ENCODE measurements at places on chromosomes 7 and 10.

DNA sequence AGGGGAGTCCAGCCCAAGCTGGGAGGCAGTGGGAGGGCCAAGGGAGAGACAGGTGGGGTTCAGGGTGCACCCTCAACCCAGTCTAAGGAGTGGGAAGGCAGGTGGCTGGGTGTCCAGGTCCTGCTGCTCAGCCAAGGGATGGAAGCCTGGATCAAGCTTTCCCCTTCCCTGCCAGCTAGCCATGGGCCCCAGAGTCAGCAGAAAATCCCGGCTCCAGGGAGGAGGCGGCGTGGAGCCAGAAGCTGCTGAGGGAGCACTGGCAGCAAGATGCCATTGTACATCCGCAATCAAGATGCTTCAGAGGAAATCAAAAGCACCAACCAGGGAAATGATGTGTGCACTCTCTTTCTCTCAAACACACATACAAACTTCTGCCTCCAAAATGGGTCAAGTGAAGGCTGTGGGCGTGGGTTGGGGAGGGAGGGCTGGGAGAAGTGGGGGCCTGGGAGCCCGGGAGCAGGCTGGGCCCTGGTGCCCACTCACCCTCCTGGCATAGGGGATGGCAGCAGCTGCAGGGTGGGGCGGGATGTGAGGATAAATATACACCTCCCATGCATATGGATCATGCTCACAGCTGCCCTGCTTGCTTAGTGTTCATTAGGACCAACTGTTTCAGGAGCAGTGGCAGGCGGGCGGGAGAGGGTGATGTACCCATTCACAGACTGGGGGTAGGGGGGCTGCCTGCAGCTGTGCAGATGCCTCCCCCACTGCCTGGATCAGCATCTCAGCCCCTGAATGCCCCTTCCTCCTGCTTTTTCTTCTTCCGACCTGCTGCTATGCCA lies 24.2 kb downstream of the TRIM8 start:
- no peak for DNase-seq

DNA sequence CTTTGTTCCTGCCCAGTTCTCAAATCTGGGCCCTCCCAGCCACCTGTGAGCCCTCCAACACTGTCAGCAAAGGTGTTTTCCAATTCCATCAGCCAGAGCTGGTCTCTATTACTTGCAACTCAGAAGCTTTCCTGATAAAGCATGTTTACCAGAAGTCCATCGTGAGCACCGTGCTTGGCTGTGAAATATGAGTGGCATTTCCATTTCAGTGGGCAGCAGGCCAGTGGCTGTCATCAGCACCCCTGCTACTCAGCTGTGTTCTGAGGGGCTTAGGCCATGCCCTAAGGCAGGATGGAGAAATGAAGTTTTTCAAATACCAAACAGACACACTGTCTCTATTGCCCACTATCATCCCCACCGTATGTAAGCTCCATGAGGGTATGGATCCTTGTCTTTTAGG lies 12.7 kb upstream of the BNIP3 start:
- DNase-seq = no peak

DNA sequence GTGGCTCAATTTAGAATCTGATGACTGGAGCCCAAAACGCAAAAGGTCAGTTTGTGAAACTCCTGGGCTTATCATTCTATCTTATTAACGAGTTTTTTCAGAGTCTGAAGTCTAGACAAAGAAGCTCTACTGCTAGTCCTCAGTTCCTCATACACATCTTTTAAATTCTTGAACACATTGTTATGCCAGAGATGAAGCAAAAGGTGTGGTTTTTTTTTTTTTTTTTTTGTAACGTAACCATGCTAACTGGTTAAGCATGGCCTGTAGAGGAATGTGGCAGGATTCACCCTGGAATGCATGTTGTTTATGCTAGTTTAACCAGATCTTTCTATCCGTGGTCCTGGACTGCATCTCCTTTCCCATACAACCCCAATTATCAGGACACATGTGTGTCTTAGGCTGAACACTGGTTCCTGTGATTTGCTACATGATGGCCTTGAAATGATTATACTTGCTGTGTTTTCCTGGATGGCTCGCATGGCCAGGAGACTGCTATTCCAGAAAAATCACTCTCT lies 79.3 kb upstream of the MDFIC start:
- no peak for DNase-seq

DNA sequence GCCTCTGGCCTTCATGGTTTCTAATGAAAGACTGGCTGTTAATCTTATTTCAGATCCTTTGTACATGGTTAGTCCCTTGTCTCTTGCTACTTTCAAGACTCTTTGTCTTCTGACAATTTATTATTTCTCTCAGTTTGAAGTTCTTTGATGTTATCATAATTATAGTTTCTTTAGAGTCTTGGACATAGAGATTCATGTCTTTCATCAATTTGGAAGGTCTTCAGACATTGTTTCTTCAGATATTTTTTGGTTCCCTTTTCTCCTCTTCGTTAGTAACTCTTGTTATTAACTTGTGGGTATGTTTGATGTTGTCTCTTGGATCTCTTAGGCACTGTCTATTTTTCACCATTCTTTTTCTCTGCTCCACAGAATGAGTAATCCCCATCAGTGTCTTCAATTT lies 8.7 kb downstream of the ZNF37A start:
- no peak for DNase-seq

DNA sequence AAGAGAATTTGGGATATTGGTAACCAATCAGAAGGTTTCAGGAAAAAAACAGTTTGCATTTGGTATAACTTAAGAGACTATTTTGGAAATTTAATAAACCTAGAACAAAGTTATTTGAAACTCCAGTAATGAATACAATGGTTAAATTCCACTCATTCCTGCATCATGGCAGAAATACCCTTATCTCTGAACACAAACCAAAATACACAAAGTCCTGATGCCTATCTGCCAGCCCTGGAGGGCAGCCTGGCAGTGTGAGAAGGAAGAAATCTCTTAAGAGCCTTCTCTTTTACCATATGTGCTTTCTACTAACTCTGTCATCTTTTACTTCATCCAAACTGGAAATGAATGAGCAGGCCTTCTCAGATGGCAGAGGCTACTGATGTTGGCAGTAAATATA lies 147.1 kb upstream of the LYZL1 start:
- no peak for DNase-seq

- DNase-seq = no peak
These were observed 12.7 kb upstream of the AGR2 start for GRCh38 chr7:16817536-16817935.

DNA sequence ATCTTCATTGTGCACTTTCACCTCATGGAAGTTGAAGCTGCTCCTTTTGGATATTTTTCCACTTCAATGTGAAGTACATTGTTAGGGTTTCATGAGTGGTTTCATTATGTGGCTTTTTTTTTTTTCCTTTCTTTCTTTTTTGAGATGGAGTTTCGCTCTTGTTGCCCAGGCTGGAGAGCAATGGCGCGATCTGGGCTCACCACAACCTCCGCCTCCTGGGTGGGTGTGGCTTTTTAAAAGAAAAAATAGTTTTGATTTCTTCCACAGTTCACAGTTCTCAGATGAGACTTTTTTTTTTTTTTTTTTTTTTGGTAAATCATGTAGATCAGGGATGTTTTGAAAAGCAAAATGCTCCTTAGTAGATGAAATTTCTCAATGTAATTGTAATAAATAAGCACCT lies 652.3 kb upstream of the ANKRD30A start:
- no peak for DNase-seq

GRCh38 chr10:14499601-14499904 lies 168.8 kb upstream of the FRMD4A start:
- DNase-seq = no peak

- no peak for DNase-seq
These were observed 71.4 kb upstream of the ANTXRL start for GRCh38 chr10:46215426-46215825.

DNA sequence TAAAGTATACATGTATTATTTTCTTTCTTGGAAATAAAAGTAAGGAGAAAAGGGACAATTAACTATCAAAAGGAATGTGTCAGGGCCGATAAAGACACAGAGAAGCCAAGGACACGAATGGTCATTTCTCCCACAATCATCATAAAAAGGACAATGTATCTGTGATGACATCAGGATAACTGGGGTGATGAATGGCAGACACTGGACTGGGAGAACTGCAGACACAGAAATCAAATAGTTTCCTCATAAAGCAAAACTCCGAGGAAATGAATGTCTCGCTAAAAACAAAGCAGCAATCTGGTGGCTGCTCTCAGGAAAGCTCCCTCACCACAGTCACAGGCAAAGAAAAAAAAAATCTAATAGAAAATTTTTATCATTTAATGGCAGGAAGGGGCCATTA lies 69.3 kb upstream of the NPY start:
- no peak for DNase-seq

DNA sequence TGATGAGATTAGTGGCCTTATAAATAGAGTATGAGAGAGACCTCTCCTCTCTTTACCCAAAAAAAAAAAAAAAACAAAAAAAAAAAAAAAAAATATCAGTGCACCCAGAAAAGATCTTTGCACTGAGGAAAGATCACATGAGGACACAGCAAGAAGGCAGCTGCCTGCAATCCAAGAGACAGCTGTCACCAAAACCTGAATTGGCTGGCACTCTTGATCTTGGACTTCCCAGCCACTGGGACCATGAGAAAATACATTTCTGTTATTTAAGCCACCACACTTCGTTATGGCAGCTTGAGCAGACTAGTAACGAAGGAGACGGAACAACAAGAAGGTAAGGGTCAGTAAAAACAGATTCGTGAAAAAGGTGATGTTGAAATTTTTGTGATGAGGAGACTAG lies 47.0 kb downstream of the TMEM106B start:
- DNase-seq = no peak

DNA sequence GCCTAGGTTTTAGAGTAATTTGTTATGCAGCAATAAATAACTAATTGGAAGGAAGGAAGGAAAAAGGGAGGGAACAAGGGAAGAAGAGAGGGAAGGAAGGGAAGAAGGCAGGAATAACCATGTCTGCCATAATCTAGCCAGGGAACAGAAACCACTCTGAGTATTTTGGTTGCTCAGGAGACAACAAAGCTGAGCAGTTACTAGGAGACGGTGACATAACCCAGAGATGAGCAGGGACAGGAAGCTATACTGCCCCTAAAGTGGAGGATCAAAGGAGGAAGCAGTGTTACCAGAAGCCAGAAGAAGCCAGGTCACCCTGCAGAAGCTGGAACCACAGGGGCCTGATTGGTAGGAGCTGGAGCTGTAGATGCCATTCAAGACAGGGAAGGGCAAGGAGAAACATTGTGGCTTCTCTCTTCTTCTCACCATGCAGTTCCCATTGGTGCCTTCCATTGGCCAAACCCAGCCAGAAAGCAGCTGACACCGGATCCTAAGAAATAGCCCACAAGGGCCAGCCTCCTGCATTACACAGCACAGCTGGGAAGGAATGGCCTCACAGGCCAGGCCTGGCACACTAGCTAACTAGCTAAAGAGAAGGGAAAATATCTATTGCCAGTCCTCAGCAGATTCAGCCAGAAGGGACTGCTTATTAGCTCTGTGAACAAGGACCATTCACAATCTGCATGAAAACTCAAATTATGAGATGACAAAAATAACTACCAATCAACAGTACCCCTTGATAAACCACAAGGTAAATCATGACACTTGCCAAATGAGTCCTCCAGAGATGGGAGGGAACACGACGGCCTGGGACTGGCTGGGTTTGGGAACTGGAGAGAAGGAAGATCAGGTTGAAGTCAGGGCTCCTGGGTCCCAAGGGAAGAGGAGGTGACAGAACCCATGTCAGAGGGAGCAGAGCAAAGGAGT lies 184.5 kb upstream of the NFE2L3 start:
- no peak for DNase-seq

- no peak for DNase-seq
These were observed 51.7 kb upstream of the RET start for GRCh38 chr10:43024942-43025700.

- DNase-seq = no peak
These were observed 159.7 kb downstream of the SGMS1 start for GRCh38 chr10:50464004-50464409.

DNA sequence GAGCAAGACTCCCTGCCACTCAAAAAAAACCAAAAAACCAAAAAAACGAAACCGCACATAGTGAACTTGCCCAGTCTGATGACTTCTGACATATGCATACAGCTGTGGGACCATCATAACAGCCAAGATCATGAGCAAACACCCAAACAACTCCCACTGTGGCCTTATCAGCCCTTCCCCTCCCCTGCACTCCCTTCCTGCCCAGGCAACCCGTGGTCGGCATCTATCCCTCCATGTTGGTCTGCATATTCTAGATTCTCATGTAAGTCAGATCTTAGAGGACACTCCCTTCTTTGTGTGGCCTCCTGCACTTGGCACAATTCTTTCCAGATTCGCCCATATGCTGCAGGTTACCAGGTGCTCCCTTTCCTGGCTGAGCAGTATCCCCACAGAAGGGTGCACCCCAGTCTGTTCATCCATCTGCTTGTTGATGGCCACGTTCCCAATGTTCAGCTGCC lies 72.8 kb downstream of the GNA12 start:
- no peak for DNase-seq

DNA sequence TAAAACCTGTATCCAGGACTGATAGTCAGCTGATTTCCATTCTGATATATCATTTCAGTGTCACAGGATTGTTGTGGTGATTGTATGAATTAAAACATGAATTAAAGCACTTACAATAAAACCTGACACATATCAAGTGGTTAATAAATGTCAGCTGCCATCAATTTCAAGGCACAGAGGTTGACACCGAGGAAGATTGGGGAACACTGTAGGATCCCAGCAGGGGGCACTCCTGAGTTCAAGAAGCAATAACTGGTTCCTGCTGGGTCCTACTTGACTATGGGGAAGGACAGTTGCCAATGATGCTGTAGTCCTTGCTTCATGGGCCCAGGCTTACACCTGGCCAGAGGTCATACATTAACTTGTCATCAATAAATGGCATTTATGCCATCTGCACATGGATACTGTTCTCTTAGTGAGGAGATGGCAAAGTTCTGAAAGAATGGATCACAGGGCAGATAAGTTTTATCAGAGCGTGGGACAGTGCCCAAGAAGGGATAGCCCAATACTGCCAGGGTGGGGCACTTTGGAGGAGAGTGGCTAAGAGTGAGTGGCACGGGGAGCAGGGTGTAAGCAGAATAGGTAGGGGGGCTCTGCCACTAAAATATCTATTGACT lies 24.1 kb downstream of the FZD1 start:
- no peak for DNase-seq

- DNase-seq = no peak
These were observed 169.9 kb downstream of the KCND2 start for GRCh38 chr7:120442838-120443237.

DNA sequence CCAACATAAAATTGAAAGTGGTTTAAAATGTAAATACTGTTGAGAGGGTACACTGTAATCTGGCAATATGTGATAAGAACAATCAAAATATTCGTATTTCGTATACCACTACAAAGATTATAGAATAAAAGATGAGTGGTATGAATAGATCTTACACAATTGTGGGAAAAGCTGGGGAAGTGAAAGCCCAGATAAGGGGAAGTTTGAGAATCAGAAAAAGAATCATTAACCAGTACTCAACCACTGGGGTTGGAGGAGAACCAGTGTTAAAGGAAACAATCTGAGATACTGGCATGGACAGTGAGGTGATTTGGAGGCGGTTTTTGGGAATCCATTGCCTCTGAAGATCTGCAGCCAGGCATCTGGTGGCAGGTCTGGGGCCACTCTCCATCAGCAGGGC lies 59.7 kb upstream of the CDK14 start:
- DNase-seq = no peak

Data from Panc1 (cell line).